Esophagus squamous epithelium (tissue), 5 donors: ENCODE measurements at places on chromosomes 2 and 18.

- no peak for DNase-seq
Measured at GRCh38 chr2:124662946-124663644, 638.0 kb downstream of the CNTNAP5 start.

DNA sequence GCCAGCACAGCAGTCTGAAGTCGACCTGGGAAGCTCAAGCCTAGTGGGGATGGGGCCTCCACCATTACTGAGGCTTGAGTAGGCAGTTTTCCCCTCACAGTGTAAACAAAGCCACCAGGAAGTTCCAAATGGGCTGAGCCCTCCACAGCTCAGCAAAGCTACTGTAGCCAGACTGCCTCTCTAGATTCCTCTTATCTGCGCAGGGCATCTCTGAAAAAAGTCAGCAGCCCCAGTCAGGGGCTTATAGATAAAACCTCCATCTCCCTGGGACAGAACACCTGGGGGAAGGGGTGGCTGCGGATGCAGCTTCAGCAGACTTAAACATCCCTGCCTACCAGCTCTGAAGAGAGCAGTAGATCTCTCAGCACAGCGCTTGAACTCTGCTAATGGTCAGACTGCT is 218.4 kb upstream of the VRK2 start:
- DNase-seq = no peak

- no peak for DNase-seq
Measured at GRCh38 chr2:190762566-190762965, 113.7 kb downstream of the NAB1 start.

GRCh38 chr2:210919128-210919527 is 362.7 kb downstream of the CPS1 start:
- no peak for DNase-seq

- no peak for DNase-seq
Measured at GRCh38 chr2:143608758-143609157, 479.5 kb downstream of the ARHGAP15 start.

- no peak for DNase-seq
Measured at GRCh38 chr2:54708584-54709335, 14.7 kb upstream of the EML6 start.

- no peak for DNase-seq
Measured at GRCh38 chr2:45178854-45179253, 169.6 kb upstream of the SIX2 start.

DNA sequence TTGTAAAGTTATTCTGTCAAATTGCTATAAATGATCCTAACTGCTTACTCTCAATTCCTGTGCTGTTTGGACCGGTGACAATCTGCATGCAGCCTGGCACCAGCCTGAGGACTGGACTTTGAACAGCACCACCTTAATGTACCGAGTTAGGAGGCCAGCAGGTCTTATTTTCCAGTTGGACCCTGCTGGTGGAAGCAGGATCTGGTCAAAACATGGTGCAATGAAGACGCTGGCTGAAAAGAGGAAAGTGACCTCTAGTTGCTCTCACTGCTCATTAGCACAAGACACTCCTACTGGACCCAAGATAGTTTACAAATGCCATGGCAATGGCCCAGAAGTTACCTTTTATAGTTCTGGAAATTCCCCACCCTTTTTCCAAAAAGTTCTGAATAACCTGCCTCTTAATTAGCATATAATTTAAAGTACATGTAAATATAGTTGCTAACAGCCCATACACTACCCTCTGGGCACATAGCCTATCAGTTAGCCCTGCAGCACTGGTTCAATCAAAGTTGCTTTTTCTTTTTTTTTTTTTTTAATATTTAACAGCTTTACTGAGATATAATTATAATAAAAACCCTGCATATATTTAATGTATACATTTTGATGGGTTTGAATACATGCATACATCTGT is 35.8 kb downstream of the RBKS start:
- no peak for DNase-seq

DNA sequence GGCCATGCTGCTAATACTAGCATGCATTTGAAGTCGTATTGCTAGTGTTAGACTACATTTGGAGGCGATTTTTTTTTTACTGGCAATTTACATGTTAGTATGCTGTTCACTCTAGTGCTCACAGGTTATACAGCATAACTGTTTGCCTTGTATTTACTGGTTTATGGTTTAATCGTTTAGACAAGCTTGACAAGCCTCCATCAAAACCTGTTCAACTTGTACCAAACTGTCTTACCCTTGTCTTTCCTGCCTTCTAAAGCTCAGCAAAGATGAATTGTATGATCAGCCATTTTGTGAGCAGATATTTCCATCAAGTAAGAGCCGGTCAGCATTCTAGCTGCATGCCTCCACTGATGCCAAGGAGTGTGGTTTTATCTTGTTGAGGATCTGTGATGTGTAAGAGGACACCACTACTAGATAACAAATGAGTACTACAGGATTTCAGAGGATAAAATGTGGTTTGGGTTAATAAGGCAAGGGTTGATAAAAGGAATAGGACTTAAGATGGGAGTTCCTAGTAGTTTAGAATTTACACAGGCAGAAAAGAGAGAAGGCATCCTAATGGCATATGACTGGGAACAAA is 68.4 kb upstream of the ITM2C start:
- no peak for DNase-seq

DNA sequence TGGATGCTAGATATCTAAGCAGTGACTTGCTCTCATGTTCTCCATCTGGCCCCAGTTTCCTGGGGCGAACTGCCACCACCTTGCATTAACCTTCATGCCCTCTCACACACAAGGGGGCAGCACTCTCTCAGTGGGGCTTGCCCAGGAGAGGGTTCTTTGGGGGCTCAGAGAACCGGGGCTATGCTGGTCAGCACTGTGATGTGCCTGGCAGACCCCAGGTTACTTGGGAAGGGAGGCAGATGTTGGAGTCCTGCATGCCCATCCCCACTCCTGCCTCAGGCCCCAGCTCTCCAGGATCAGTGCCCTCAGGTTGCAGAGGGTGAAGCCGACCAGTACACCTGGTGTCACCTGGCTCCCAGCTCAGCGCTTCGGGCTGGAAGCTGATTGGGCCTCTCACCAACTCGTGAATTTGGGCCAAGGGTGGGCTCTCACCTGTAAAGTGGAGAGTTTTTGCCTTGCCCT is 396.2 kb upstream of the HS6ST1 start:
- DNase-seq = no peak

- no peak for DNase-seq
Measured at GRCh38 chr2:98240786-98241398, 105.4 kb upstream of the CNGA3 start.

GRCh38 chr18:46291149-46291548 is 187.0 kb downstream of the HAUS1 start:
- DNase-seq = no peak

DNA sequence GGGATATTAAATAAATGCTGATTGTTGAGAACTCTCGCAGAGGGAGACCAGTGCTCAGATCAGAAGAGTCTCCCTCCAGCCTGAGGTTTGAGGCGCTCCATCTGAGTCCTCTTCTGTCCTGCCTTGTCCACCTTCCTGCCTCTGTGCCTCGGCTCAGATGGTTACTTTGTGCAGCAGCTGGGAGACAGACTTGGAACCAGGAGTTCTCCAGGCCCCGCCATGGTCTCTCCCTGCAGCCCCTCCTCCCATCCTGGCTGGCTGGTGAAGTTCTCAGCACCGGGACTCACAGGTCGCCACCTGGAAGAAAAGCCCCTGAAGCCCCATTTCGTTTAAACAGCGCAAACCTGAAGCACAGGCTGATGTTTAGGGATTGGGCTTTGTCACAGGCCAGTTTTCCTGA is 60.6 kb downstream of the DDX1 start:
- DNase-seq = no peak

- DNase-seq = no peak
Measured at GRCh38 chr2:8458503-8459459, 223.1 kb upstream of the ID2 start.

- no peak for DNase-seq
Measured at GRCh38 chr2:178723786-178724346, 83.4 kb downstream of the TTN start.

DNA sequence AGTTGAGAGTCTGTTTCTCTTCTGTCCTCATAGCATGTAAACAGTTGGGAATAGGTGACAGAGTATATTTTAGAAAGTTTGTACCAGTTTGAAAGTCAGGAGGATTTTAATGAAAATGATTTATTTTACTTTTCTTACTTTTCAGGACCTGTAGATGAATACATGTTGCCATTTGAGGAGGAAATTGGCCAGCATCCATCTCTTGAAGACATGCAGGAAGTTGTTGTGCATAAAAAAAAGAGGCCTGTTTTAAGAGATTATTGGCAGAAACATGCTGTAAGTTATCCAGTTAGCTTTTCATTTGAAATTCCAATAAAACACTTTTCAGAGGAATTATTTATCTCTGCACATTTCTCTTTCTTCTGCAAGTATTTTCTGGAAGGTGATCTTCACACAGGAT is 81.1 kb downstream of the ACVR2A start:
- no peak for DNase-seq
